ENCODE measurements at places on chromosomes 3 and 15.

DNA sequence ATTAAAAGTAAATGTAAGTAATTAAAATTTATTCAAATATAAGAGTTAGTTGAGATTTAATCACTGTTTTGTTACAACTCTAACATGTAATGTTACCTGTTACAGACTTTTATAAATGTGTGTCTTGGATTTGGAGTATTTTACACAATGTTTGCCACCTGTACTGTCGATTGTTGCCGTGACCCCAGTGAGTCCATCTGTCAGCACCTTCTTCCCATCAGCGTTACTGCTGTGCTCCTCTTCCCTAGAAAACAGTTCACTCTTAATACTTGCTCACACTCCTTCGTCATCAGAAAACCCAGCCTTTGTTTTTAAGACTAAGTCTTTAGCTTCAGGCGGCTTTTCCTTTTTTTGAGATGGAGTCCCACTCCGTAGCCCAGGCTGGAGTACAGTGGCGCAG lies 40.5 kb upstream of the FBXL22 start:
- DNase-seq = no peak

GRCh38 chr15:33086500-33087121 lies 107.9 kb downstream of the FMN1 start:
- DNase-seq = peak; percentile 68

DNA sequence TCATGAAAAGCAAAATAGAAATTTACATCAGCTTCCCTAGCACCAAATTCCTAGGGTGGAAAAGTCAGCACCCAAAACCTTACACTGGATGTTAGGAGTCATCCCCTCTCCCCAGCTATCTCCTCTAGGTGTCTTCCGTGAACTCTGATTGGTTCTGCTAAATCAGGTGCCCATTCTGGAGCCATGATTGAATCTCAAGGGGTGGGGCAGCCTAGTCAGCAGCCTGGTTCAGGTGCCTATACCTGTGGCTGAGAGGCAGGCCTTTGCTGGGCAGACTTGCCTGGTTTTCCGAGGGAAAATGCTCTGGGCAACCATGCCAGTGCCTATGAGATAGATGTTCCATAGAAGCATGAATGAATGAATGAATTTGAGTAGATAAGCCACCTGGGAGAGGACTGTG lies 336.7 kb downstream of the LRTM1 start:
- no peak for DNase-seq

- DNase-seq = no peak
These were observed 447.7 kb downstream of the GABRG3 start for GRCh38 chr15:27418726-27419125.

GRCh38 chr15:25728816-25729215 lies 134.3 kb downstream of the ATP10A start:
- DNase-seq = no peak

- DNase-seq = no peak
These were observed 301.9 kb downstream of the IL20RB start for GRCh38 chr3:137259701-137260100.

DNA sequence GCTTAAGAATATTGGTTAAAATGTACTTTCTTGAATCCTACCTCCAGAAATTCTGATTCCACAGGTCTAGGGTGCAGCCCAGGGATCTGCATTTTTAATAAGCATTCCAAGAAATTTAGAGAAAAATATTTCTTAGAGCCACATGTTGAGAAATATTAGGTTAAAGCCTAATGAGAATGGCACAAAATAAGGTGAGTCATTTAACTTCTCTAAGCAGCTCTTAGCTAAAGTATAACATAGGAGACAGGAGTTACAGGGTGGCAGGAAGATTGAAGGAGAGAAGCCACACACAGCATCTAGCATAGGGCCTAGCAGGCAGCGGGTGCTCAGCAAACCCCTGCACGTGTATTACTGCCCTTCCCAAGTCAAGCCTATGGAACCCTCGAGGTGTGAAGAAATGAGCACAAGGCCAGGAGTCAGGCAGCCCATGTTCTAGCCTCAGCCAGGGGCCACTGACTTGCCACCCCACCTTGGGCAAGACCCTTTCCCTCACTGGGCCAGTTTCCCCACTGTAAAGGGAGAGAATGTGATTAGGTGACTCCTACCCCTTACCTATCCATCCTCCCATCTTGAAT lies 197.1 kb upstream of the TLE3 start:
- DNase-seq = no peak

DNA sequence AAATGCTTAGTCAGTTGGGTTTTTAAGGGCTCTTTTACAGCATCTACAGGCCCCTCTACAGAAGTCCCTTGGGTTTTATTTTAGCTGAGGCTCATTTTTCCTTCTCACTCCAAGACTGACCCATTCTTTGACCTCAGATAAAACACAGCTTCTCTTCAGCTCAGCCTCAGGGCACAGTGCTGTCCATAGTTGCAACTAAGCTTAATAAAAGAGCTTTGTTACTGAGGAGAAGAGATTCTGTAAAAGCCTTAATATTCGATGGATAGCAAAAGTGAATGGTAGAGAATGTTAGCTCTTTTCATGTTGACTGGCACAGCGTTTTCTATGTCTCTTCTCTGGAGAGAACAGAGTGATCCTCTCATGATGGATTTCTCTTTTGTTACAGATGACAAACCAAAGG lies 277.9 kb downstream of the BBX start:
- DNase-seq = no peak

GRCh38 chr15:60093273-60094067 lies 89.4 kb downstream of the FOXB1 start:
- DNase-seq = no peak

DNA sequence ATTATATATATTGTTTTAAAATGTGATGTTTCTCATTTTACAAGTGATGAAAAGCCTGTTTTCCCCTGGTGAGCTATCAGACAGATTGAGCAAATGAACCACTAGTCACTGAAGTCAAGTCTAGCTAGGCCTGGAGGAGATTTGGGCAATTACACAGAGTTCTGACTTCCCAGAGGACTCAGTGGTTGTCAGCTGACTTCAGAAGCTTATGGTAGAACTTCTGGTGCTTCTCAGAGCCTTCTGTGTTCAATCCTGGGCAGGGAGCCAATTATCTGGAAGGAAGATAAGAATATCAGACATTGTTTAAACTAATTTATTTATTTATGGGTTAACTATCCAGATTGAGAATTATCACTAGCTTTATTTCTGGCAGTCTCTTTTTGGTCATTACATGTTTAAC lies 37.7 kb upstream of the NAALADL2 start:
- no peak for DNase-seq

DNA sequence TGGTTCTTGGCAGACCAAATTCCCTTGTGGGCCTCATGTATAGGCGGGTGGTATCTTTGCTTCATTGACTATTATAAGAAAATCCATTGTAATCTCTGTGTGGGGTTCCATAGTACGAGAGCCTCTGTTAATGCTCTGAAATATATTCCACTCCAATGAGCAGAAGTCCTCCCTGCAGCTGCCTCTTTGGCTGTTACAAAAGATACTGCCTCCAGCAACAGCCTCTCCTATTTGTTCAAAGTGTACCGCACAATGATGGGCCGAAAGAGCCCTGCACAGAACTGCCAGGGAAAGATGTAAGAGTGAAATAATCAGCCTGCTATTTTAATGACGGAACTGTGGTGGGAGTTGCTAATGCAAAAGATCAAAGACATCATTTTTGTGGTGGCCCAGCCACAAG lies 48.9 kb downstream of the GRK7 start:
- DNase-seq = no peak

GRCh38 chr3:34140616-34141015 lies 342.2 kb downstream of the PDCD6IP start:
- DNase-seq = no peak

DNA sequence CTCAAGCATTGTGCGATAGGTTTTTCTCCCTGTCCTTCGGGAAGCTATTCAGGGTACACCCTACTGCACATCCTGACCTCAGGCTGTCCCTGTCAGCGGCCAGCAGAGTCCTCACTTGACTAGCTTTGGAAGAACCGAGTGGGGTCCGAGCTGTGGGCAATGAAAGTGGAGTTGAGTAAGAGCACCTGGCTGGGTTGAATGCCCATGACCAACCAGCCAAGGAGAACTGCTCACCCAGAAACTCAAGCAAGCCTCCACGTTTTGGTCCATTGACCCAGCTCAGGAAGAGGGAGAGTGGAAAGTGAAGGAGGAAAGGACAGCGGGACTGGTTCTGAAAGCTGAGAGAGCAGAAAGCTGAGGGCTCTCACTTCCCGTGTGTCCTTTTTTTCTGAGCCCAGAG lies 36.0 kb upstream of the HDGFL3 start:
- no peak for DNase-seq

- no peak for DNase-seq
These were observed 15.5 kb downstream of the ETV5 start for GRCh38 chr3:186093271-186093900.

DNA sequence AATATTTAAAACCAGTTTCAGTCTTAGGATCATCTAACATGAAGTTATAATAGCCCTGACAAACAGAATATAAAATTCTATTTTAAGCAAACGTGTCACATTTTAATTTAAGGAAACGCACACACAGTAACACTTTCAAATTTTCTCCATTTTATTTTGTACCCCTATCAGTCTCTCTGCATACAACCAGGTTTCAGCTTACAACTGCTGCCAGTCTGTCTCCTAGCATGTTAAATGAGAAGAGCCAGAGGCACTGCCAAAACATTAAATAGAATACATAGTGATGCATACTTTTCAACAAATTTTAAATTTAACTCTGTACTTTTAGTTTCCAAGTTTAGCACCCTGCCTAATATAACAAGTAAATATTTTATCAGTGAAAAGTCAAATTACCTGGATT lies 60.8 kb downstream of the UACA start:
- DNase-seq = no peak

GRCh38 chr15:64903326-64903950 lies 8.3 kb upstream of the ANKDD1A start:
- DNase-seq = no peak

DNA sequence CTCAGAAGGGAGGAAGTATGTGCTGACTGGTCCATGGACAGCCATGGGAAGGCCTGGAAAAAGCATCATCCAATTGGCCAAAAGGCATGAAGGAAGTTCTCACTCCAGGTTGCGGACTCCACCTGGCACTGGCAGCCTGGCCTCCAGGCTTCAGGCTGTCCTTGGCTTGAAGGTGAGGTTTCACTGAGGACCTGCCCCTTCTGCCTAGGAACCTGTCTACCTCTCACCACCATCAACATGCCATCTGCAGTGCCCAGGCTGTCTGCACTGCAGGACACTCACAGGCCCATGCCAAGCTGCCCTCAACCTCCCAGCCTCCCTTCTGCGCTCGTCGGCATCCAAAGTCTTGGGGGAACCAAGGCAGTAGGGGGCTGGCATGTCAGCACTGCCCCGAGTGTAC lies 51.1 kb downstream of the CEP70 start:
- DNase-seq = no peak

GRCh38 chr3:116037954-116038911 lies 407.1 kb downstream of the LSAMP start:
- DNase-seq = no peak

DNA sequence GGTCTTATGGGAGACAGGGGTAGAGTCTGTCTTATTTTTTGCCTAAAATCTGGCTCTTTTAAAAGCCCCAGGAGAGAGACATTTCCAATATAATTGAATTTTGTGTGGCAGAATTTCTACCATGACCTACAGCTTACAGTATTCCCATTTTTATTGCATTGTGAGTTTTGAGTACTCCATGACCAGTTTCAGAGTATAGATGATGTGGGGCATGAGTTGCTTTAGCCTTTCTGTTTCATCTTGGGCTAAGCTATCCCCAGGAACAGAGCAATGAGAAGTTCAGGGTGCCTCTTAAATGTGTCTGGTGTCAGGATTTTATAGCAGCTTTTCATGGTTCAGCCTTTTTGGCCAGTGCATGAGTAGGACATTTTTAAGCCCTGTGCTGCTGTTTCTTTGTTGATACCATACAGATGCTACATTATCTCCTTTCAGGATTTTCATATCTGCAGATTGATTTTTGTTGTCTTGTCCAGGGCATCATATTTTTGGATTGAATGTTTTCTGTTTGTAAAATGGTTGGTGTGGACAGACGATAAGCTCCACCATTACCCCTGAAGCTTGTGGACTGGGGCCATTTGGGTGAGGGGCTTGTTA lies 3.5 kb downstream of the ABHD2 start:
- no peak for DNase-seq

- no peak for DNase-seq
These were observed 91.9 kb downstream of the IMPG2 start for GRCh38 chr3:101228441-101228840.

GRCh38 chr3:129672412-129672811 lies 65.9 kb upstream of the PLXND1 start:
- DNase-seq = no peak

- no peak for DNase-seq
These were observed 169.1 kb upstream of the SEMA6D start for GRCh38 chr15:47548231-47548630.

GRCh38 chr3:184639351-184639750 lies 72.5 kb downstream of the MAGEF1 start:
- no peak for DNase-seq

GRCh38 chr3:102255736-102256135 lies 179.1 kb upstream of the ZPLD1 start:
- DNase-seq = no peak

- DNase-seq = no peak
These were observed 19.3 kb downstream of the IQSEC1 start for GRCh38 chr3:13053893-13054292.

GRCh38 chr15:63887630-63888029 lies 53.9 kb upstream of the HERC1 start:
- no peak for DNase-seq

DNA sequence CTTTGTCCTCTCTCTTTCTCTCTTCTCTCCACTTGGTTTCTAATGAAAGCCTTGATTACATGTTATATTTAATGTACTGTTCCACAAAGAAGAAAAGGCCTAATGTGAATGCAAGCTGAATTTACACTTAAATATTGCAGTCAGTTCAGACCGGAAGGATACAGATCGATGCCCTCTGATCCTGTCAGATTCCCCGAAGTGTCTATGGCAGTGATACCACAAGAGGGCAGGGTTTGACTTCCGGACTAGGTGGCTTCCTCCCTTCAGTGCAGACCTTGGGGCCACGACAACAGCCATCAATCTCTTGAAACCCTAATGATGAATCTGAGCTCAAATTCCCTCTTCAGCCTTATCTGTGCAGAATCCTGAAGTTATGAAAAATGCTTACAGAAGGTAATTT lies 29.5 kb downstream of the AGTR1 start:
- DNase-seq = no peak

- DNase-seq = no peak
These were observed 47.8 kb upstream of the SLC24A5 start for GRCh38 chr15:48072941-48073340.

DNA sequence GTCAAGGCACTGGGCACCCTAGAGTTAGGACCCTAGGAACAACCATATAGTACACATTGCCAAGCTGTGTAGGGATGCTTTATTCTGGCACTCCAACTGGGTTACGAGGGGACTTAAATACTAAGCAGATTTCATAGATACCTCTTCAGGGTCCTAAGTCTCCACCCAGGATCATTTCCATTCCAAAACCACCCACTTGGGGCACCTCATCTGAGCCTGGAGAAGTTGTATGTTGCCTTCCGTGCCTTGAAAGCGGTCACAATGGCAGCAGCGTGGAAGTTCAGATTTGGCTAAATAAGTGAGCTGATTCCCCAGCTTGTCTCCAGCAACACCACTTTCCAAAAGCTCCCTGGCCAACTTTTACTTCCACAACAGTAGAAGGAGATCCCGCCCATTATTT lies 4.6 kb downstream of the TMEM202 start:
- DNase-seq = no peak

- no peak for DNase-seq
These were observed 322.2 kb downstream of the SLC9A9 start for GRCh38 chr3:143526011-143526545.

Data from lung microvascular endothelial cell (primary cell).